ENCODE measurements at places on chromosomes 13 and 19.

DNA sequence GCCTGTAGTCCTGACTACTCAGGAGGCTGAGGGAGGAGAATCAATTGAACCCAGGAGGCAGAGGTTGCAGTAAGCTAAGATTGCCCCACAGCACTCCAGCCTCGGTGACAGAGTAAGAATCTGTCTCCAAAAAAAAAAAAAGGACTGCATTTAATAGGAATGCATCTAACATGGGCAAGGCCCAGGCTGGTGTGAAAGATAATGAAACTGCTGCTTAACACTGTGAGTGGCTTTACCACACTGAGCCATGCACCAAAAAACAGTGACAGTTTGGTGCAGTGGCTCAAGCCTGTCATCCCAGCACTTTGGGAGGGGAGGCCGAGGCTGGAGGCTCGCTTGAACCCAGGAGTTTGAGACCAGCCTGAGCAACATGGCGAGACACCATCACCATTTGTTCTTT lies 8.6 kb downstream of the GTF2F1 start:
- DNase-seq = no peak

GRCh38 chr19:21101521-21102242 lies 19.7 kb downstream of the ZNF714 start:
- no peak for DNase-seq

DNA sequence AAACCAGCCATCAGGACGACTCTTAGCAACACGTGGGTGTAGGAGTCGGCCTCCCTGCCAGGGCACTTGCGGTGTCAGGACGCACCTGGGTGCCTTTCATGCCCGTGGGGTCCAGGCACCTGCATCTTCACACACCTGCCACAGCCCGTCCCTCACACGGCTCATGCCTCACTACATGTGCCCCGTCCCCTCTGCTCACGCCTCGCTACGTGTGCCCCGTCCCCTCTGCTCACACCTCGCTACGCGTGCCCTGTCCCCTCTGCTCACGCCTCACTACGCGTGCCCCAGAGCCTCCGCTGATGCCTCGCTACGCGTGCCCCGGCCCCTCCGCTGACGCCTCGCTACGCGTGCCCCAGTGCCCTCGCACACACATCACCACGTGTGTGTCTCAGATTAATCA lies 58.0 kb upstream of the F7 start:
- no peak for DNase-seq

DNA sequence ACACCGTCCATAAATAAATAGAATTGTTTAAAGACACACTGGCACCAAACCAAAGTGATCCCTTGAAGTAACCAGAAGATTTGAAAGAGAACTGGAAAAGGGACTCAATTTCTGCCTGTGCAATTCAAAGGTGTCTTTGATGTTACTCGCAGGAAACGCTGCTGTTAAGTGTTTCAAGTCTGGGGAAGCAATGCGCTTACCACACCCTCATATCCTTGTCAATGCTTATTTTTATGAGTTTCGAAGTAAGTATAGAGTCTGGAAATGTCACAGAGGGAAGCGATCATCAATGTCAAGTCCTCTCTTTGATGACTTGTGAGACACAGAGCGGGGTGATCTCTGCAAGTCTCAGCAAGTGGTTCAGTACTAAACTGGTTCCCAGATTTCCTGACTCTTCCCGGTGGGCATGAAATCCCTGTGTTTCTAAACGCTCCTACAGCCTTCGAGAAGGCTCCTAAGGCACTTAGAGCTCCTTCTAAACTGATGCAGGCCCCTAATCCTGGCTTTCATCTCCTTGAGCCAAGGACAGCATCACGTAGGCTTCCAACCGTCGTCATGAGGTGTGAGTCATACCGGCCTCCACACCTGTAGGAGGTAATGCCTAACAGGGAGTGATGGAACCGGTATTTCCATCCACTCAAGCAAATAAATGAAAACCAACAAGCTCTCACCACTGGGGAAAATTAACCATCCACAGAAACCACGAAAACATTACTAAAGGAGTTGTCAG lies 22.8 kb downstream of the SYDE1 start:
- no peak for DNase-seq
